NCI-H69 (cell line): ENCODE measurements at places on chromosomes 12 and 14.

- DNase-seq: no peak
These were observed 167.9 kb downstream of the NUAK1 start for GRCh38 chr12:105970885-105971284.

- peak; percentile 18 for DNase-seq
These were observed 20.2 kb downstream of the P2RX2 start for GRCh38 chr12:132638541-132639408.

DNA sequence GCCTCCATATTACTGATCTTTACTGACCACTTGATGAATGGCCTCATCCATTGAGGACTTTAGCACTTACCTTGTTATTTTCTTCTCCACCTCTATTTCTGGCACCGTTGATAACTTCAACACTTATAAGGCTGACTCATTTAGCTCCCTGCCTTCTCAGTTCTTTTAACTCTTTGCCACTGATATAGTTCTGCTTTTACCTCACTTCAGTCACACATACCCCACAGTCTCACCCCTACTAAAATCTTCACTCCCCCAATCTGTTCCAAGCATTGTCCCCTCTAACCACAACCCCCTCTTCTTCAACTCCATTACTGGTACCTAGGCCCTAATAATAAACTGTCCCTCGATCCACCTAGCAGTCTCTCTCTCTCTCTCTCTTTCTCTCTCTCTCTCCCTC lies 141.0 kb downstream of the PAH start:
- DNase-seq: no peak

- peak; percentile 37 for DNase-seq
These were observed 4.4 kb upstream of the CTDSP2 start for GRCh38 chr12:57850854-57851430.

- DNase-seq: no peak
These were observed 2.6 kb downstream of the GPR68 start for GRCh38 chr14:91241863-91242262.

DNA sequence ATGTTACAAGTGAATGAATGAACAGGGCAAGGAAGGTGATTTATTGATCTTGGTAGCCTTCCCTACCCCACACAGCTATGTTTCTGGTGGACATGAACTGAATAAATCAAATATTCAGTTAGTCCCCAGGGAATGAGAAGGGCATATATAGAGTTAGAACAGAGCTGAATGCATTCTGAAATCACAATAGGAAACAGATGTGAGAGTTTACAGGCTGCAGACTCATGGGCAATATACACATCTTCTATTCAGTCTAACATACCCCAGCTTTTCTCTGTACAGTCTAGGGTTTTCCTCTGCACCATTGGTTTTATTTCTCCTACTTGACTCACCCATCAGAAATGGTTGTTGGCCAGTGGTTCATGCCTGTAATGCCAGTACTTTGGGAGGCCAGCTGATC lies 7.3 kb upstream of the STX2 start:
- peak; percentile 12 for DNase-seq

- no peak for DNase-seq
These were observed 135.2 kb downstream of the RERGL start for GRCh38 chr12:17954788-17955187.

GRCh38 chr12:121391619-121392324 lies 8.1 kb upstream of the RNF34 start:
- peak; percentile 38 for DNase-seq

- peak; percentile 75 for DNase-seq
These were observed 14.2 kb downstream of the SLC11A2 start for GRCh38 chr12:51011955-51012354.

DNA sequence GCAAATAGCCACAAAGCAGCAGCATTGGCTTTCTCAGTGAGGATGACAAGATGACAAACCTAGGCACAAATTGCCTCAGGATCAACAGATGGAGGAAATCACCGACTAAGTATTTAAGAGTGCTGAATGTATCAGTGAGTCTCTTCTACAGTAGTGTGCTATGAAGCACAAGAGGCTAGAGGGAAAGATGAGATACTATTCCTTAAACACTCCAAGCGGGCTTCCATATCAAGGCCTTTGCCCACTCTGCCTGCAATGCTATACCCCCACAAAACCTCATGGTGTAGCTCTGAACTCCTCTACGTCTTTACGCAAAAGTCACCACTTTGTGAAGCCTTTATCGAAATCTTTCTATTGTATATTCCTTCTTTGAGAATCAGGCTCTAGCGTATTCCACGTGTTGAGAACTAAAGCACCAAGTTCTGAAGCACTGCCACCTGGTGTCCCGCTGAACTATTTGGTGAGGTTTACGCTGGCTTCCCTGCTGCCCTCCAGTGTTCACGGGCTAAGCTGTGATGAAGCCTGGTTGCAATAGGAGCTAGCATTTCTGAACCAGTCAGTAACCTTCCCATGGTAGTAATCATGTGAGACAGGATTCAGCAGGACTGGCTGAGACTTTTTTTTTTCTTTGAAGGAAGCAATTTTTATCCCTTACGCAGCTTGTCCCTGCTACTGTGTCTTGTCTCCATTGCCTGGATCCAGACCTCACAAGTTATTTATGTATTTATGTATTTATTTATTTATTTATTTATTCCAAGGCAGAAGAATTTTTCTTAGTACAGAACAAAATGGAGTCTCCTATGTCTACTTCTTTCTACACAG lies 426.5 kb upstream of the OR4E1 start:
- DNase-seq: peak; percentile 21

DNA sequence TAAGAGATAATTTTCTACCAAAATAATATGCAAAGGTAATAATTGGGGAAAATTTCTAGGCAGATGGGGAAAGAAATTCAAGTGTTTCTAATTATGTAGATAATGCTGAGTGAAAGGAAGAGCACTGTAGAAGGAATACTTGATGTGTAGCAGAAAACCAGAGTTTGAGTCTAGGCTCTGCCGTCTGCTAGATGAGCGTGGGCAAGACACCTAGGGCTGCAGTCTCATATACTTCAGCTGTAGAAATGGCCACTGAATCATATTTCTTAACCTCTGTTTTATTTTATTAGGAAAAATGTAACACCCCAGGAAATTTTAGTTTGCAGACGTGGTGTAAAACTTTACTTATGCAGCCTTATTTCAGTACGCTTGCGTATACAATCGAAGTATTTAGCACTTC lies 59.8 kb upstream of the SLC38A2 start:
- DNase-seq: no peak

DNA sequence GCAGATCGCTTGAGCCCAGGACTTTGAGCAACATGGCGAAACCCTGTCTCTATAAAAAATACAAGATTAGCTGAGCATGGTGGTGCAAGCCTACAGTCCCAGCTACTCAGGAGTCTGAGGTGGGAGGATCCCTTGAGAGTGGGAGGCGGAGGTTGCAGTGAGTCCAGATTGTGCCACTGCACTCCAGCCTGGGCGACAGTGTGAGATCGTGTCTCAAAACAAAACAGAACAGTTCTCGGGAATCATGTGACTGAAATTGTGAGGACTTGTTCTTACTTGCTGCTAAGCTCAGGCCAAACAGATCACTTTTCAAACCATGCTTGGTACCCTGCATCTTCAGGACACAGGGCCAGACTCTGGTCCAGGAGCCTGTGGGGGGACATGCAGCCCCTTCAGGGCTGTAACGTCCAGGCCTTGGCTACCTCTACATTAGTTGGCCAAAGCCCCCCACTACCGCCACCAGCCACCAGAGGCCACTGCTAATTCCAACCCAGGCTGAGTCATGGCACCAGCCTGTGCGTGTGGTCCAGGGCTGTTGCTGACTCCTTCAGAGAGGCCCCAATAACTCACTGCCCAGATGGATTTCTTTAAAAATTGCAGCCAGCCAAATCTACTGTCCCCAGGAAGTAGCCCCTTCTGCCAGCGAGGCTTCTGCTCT lies 33.4 kb upstream of the SYNDIG1L start:
- DNase-seq: peak; percentile 13

DNA sequence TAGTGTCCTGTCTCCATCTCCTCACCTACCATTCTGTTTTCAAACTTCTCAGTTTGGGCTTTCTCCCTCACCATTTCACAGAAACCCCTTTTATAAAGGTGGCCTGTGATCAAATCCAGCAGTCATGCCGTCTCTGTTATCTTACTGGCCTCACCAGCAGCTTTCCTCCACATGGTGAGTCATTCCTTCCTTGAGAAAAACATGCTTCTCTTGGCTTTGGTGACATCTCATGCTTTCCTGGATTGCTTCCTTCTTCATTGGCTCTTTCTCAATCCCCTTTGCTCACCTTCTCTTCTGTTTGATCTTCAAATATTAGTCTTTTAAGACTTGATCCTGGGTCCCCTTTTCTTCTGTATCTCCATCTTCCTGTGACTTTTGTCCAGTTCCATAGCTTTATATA lies 164.9 kb downstream of the ANO4 start:
- DNase-seq: no peak

DNA sequence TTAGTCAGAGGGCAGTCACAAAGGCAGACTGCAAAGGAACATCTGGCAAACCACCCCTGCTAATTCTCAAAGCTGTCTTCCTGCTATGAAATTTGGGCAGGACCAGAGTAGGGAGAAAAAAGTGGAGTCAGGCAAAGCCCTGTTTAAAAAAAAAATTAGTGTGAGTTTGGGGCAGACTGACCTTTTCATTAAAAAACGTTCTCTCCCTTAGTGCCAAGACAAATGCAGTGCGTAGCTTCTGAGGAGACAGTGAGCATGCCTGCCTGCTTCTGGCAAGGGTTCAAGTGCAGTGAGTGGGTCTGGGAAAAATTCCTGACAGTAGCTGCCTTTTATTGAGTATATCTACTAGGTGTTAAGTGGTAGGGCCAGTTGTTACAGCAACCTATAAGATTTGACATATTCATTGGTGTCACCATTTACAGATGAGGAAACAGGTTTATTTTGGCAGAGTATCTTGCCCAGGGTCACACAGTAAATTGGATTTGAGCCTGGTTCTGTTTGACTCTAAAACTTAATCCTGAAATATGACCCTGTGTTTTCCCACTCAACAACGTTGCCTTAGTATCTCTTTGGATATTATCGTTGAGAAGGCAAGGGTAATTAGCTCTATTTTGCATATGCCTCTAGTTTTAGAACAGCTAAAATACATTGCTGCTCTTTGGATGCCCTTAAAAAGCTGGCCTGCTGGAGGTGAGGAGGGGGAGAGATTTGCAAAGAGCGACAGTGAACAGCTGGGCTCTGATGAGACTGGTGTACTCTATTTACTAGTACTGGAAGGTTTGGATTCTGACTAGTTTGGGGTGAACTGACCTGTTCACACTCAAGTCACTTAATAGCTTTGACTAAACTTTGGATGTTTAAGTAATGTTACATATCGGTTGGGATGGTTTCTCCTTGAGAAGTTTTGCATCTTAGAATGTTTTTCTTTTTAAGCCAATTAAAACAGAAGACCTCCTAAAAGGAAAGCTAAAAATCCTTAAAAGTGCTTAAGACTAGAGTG lies 72.8 kb downstream of the PAPOLA start:
- DNase-seq: peak; percentile 79

DNA sequence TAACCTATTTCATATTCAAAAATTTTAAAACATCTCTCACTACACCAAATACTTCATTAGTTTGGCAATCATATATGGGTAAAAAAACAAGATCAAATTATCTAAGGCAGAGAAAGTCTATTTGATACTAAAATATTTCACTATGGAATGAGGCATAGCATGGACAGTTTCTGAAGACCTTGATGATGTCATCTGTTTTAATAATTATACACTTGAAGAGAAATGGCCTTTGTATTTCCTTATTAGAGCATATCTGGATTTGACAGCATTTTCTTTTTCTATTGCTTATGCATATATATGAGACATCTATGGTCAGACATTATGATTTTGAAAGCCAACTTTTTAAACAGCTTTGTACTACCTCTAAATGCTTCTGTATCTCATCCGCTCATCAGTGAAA lies 88.6 kb downstream of the DDHD1 start:
- DNase-seq: no peak

- DNase-seq: no peak
These were observed 107.9 kb downstream of the VRK1 start for GRCh38 chr14:96905065-96905464.

GRCh38 chr12:87870061-87870460 lies 159.1 kb downstream of the C12orf50 start:
- DNase-seq: no peak

GRCh38 chr12:48787791-48788523 lies 932 bp downstream of the ADCY6 start:
- no peak for DNase-seq

- DNase-seq: peak; percentile 68
These were observed 399.0 kb downstream of the NAV3 start for GRCh38 chr12:78229591-78230101.

DNA sequence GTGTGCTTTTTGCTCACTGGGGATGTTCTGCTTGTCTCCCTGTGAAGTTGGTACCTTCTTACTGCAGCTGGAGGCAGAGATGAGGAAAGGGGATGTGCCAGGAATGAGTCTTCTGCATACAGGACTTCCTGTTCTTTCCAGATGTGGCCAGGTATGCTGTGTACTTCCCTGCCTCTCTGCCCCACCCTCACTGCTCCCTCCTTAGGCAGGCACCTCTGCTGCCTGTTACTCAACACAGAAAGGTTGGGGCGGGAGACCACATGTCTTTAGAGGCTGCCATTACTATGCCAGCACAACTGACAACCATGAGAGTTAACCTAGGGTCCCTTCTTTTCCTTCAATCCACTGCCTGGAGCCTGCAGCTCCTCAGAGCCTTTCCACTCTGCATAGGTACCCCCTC lies 2.0 kb upstream of the OAS3 start:
- DNase-seq: no peak

- no peak for DNase-seq
These were observed 29.8 kb downstream of the ZFYVE21 start for GRCh38 chr14:103745424-103745823.

DNA sequence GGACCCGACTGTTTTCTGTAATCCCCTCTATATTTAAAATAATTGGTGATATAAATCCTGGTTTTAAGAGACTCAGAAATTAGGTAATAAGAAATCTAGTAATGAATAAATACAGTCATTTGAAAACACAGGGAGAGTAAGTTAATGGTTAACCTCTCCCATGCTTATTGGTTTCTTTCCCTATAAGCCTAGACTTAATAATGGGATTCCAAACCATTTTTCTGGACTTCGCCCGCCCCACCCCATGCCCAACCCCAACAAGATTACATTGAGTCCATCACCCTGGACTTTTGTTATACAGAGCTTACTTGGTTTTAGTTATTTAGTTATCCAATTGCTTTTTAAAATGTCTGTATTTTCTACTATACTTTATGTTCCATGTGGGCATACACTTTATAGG lies 98.7 kb downstream of the WIF1 start:
- DNase-seq: no peak

DNA sequence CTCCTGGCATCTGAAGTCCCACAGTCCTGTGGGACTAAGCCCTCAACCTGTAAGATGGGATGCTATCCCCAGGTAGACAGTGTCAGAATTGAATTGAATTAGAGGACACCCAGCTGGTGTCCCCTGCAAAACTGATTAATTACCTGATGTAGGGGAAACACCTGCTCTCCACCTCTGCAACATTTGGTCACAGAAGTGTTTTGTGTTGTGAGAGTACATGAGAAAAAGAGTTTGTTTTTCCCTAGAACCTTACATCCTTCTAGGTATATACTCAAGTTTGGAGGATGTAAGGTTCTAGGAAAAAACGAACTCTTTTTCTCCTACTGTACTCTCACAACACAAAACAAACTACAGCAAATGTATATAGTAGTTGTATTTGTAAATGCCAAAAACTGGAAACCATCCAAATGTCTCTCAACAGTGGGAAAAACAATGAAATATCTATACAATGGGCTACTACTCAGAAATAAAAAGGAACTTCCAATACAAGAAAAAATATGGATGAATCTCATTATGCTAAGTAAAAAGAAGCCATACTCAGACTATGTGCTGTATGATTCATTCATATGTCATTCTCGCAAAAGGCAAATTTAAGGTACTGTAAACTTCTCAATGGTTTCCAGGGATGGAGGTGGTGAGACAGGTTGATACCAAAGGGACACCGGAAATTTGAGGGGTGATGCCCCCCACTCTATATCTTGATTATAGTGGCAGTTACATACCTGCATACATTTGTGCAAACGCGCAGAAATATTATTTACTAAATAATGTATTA lies 160.7 kb downstream of the MED13L start:
- DNase-seq: peak; percentile 80
